Stimulated activated CD8-positive, alpha-beta memory T cell treated with anti-CD3 and anti-CD28 coated beads, Interleukin-7, amount 100 ng/mL, for 1 hour (primary cell): ENCODE measurements at places on chromosomes 1 and 21.
A peak's percentile ranks its signal among the peaks of the same experiment; 100 is the strongest.

GRCh38 chr1:27152004-27152828, 2.7 kb downstream of the SLC9A1 start:
- DNase-seq = no peak

GRCh38 chr1:172401892-172402291, 18.6 kb upstream of the C1orf105 start:
- DNase-seq = no peak

DNA sequence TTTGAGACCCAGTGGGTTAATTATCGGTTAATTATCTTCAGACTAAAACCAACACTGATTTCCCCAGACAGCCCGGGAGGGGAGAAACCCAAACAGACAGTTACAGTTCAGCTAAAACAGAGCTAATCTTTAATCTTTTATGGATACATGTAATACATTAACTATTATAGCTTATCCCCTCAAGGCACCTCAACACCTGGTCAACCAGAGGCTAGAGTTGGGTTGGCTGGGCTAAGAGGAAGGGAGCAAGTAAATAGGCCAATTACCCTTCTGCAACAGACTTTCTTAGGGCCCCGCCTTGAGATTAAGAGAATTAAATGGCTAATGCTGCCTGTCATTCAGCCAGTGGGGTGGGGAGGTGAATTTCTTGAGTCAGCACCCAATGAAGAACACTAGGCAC, 6.6 kb upstream of the MED18 start:
- DNase-seq = no peak

DNA sequence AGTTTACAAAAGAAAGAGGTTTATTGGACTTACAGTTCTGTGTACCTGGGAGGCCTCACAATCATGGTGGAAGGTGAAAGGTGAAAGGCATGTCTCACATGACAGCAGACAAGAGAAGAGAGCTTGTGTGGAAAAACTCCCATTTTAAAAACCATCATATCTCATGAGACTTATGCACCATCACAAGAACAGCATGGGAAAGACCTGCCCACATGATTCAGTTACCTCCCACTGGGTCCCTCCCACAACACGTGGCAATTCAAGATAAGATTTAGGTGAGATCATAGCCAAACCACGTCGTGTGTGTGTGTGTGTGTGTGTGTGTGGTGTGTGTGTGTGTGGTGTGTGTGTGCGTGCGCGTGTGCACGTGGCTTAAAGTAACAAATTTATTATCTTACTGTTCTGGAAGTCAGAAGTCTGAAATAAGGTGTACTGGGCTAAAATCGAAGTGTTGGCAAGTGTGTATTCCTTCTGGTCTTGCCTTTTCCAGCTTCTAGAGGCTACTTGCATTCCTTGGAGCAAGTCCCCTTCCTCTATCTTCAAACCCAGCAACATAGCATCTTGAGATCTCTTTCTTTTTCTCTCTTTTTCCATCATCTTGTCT, 48.1 kb upstream of the MPC2 start:
- no peak for DNase-seq

- no peak for DNase-seq
These were observed 167.1 kb upstream of the PLD5 start for GRCh38 chr1:242691610-242691945.

DNA sequence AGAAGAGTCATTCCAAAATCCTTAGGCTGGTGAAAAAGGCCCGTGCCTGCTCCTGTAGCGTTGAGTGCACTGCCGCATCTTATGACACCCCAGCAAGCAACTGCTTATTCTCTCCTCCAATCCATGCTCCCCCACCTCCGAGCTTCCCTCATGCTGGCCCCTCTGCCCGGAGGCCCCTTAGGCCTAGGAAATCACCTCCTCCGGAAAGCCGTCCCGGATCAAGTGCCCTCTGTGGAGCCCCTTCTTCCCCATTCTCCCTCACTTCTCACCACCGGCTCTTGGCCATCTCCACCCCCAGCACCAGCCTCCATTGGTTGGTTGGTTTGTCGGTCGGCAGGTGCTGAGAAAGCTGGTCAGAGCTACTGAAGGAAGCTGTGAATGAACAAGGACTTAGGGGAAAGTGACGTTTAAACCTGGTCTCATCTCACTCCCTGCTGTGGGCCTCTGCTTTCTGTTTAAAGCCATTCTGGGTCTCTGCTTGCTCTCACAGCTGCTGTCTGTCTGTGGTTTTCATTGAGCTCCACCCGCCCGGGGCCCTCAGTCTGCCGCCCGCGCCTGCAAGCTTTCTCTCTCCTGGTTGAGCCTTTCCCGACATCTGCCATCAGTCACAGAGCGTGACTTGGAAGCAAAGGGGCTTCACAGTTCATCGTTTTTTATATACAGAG, 122.2 kb downstream of the KCNN3 start:
- DNase-seq = no peak

GRCh38 chr1:230120921-230121381, 53.9 kb downstream of the GALNT2 start:
- DNase-seq = no peak

DNA sequence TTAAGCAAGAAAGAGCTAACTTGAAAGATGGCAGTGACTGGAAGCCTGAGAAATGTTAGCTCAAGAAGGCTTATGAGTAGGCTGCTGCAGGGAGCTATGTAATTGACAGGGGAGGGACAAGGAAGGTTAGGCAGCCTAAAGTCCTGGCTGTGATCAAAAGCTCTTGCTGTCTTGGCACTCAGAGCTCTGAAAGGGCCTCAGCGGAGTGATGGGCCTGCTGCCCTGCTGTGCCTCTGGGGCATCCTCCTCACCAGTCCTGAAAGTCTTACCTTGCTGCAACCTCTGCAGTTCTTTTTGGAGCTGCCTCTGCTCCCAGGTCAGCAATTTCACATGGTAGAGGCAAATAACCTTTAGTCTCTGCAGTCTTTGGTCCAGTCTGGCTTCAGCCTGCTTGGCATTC, 1.8 kb downstream of the CCDC190 start:
- no peak for DNase-seq

DNA sequence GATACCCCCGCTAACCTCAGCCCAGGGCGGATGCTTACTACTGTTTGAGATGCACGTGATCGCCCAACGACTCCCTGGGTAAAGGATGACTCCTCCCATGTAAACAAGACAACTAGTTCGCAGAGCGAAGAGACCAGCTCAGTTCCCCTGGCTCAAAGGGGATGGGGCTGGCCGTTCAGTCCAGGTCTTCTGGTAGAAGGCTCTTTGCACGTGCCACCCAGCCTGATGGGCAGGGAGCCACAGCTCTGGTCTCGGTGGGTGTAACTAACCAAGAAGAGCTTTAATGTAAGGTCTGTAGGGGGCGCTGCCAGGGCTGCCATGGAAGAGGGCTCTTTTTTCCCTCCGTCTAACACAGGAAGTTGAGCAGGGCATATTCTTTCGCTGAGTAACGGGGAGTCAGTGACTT, 49.4 kb upstream of the PARP1 start:
- DNase-seq = no peak

DNA sequence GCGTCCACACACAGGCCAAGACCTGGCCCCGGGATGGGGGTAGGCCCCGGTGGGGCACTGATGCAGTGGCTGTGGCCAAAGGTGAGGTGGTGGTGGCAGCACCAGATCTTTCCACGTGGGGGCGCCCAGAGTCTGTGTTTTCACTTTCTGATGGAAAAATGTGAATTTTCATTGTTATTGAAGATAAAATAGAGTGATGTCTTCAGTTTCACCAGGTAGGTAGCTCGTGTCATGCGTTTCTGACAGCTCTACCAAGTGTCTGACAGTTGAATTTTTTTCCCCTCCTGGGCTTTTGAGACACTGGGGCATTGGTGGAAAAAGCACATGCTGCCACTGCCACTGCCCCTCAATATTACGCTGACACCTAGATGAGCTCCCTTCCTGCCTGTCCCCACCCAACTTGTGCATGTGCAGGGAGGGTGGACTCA, 40.0 kb upstream of the MAGOH start:
- DNase-seq = peak; percentile 58

GRCh38 chr1:165629848-165630628, 996 bp upstream of the MGST3 start:
- DNase-seq = no peak

DNA sequence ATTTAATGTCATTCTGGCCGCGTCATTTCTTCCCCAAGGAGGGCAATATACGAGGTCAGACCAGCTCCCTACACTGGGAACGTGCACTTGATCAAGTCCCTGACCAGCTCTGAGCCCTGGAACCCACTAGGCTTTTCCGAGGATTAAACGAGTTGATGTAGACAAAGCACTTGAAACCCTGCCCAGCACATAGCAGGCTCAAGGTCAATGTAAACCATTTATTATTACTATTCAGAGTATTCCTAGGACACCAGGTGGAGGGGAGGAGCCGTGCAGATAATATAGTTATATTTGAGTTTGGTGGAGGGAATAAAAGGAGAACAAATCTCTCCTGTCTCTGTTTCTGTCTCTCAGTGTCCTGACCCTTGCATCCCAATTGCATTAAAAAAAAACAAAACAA, 174.1 kb upstream of the IGSF21 start:
- DNase-seq = no peak

DNA sequence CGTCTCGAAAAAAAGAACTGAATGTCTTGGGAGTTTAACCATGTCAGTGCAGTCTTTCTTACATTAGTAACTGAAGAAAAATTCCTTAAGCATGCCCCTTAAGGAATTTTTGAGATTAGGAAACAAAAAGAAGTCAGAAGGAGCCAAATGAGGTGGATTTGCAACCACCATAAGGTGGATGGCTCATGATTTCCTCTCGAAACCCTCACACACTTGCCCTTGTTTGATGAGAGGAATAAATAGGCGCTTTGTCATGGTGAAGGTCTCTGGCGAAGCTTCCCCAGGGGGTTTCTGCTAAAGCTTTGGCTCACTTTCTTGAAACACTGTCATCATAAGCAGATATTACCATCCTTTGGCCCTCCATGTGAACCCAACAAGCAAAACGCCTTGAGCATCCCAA, 68.2 kb downstream of the POFUT2 start:
- no peak for DNase-seq

GRCh38 chr1:109668123-109668775, 392 bp downstream of the GSTM2 start:
- DNase-seq = no peak

DNA sequence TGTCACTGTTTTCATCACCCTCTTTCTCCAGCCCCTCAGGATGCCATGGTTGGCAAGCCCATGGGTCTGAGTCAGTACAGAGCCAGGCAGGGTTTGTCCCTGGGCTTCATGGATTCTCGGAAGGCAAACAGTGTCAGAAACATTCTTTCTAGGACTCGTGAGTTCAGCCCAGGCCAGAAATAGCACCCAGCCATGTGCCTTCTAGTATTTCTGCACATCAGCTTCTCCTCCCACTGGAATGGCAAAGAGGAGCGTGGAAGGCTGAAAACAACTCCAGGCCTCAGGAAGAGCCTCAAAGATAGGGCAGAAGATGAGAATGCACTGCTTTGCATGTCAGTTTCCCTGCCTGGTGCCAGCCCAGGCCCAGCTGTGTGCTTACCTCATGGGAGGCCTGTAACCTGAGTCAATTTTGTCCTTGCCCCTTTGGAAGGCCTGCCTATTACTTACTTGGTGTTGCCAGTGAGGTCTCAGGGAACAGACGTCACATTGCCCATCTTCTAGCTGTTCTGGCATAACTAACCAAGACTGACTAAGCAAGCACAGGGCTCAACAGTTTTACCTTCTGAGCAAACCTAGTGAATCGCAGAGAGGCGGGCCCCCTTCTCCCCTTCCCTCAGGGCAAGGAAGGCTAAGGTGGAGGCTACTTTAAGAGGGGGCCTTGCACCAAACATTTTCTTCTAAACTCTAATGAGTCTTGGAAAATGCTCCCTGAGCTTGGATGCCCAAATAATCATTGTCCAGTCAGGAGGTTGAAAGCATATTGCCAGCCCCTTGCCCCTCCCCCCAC, 42.4 kb downstream of the GLUL start:
- no peak for DNase-seq

- DNase-seq = no peak
These were observed 13.2 kb downstream of the ITPKB start for GRCh38 chr1:226725897-226726267.

GRCh38 chr1:114260805-114261484, 107.3 kb upstream of the SYT6 start:
- DNase-seq = no peak
